ENCODE measurements at places on chromosomes 7 and 10. TPM values are rescaled to one million over a fixed set of nuclear protein-coding genes. Genes with fewer than 3 reads are reported as not detected.

Gene ACBD7
- 0.30 TPM for total RNA-seq

Gene HOXA11
- 13.2 TPM for total RNA-seq

Gene CALML3
- total RNA-seq = not detected

Gene PAPOLB
- total RNA-seq = not detected

Gene OPN4
- total RNA-seq = 0.14 TPM

Gene AGMO
- under 0.01 TPM for total RNA-seq

Gene MUC3A
- not detected for total RNA-seq

Gene ACTA2
- 3,347 TPM for total RNA-seq

Gene RASSF4
- 7.5 TPM for total RNA-seq

Gene VIPR2
- not detected for total RNA-seq

Gene CALD1
- 815 TPM for total RNA-seq

Gene OR6V1
- total RNA-seq = not detected

Gene IDI2
- total RNA-seq = not detected

Gene BMI1
- total RNA-seq = 42.8 TPM

Gene MSMB
- total RNA-seq = not detected

Gene UPK3BL1
- 11.1 TPM for total RNA-seq

Gene ZNF722
- total RNA-seq = not detected

Gene STEAP4
- not detected for total RNA-seq

Gene TIAL1
- 70.0 TPM for total RNA-seq

Gene COBL
- not detected for total RNA-seq

Gene TAS2R41
- total RNA-seq = not detected

Gene IL15RA
- total RNA-seq = 1.5 TPM

Gene HEPACAM2
- not detected for total RNA-seq

Gene HOXA9
- total RNA-seq = 8.6 TPM

Gene CTAGE4
- not detected for total RNA-seq
